ENCODE measurements at places on chromosomes 11 and 22.

GRCh38 chr11:71946144-71946571 is 17.3 kb downstream of the RNF121 start:
- DNase-seq: no peak

DNA sequence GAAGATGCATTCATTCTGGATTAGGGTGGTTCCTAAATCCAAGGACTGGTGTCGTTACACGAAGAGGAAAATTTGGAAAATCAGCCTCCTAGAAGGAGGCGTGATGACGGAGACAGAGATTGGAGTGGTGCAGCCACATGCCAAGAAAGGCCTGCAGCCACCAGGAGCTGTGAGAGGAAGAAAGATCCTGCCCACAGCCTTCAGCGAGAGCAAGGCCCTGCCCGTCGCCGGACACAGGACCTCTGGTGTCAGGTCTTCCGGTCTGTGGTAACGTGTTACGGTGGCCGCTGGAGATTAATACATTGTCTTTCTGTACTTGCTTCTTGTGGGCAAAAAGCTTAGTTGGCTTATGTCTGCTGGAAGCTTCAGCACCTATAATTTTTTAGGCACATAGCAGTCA is 1045.8 kb downstream of the BRD1 start:
- DNase-seq: no peak

- no peak for DNase-seq
Observed at GRCh38 chr22:19841641-19842392, 12.9 kb downstream of the GNB1L start.

DNA sequence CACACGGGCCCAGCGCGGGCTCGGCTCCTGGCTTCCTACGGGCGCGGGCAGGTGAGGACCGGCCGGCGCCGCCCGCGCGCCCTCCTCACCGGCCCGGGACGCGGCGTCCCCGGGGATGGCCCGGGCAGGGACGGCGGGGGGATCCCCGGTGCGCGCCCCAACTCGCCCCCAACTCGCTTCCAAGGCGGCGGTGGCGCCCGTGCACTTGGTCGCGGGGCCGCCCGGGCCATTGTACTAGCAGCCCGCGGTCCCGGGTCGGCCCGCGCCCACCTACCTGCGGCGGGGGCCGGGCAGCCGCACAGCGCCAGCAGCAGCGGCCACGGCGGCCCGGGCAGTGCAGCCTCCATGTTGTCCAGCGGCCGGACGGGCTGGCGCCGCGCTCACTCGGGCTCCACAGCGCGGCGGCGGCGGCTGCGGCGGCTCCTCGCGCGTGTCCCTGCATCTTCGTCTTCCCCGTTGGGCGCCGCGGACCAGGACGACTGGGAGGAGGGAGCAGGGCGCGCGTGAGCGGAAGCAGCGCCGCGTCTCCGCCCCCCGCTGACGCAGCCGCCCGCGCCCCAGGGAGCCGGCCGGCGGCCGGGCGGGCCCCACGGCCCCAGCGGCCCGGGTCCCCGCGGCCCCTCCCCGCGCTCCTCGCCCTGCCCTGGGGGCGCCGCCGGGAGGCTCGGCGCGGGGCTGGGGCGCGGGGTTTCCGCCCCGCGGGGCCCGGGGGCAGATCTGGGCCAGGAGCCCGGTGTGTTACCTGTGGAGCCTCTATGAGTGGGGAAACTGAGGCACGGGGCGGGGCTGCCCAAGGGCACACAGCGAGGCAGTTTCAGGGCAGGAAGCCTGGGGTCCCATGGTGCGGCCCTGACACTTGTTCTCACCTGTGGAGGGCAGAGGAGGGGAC is 159.3 kb upstream of the GRK3 start:
- peak; percentile 84 for DNase-seq

DNA sequence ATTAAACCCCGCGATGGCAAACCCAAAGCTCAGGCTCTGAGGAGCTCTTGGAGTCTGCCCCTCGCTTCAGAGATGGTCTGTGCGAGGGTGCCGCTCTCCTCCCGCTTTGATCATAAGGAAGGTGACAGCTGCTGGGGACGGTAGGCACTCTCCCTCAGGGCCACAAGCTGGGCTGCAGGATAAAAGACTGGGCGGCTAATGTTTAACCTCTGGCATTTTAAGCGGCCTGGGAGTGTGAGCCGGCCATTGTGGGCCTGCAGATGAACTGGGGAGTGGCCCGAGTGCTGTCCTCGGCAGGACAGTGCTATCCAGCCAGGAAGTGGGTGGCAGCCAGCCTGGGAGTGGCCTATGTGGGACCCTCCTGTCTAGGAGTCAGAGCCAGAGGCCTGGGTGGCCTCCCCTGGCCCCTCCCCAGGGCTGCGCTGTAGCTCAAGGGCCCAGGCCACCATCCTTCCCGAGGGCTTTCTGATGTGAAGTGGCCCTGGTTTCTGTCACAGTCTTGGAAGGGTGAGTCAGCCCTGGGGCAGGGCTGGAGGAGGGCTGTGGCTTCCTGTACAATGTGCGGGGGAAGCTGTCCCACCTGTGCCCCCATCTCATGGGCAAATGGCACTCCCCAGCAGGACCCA is 58.7 kb upstream of the PRODH start:
- no peak for DNase-seq

DNA sequence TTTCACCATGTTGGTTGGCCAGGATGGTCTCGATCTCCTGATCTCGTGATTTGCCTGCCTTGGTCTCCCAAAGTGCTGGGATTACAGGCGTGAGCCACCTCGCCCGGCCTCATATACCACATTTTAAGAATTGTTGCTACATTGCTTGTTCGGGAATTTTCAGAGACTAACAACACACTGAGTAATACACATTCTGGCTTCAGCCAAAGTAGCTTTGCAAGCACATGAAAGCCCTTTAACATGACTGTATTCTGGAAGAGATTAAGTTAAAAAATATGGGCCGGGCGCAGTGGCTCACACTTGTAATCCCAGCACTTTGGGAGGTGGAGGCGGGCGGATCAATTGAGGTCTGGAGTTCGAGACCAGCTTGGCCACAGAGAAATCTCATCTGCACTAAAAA is 15.0 kb downstream of the CRTAM start:
- DNase-seq: no peak

DNA sequence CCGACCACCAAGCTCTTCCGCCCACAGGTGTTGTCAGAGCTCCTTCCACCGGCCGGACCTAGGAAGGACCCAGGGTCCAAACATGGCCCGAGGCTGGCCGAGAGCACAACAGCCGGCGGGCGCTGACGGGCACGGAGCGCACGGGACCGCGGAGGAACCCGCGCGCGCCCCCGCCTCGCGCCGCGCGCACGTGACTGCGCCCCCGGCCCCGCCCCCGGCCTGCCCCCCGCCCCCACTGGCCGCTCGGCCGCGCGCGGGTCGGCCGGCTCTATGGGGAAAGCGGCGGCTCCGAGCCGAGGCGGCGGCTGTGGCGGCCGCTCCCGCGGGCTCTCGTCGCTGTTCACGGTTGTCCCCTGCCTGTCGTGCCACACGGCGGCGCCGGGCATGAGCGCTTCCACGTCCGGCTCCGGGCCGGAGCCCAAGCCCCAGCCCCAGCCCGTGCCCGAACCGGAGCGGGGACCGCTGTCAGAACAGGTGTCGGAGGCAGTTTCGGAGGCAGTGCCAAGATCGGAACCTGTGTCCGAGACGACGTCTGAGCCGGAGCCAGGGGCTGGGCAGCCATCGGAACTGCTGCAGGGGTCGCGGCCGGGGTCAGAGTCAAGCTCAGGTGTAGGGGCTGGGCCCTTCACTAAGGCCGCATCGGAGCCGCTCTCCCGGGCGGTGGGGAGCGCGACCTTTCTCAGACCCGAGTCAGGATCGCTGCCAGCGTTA is at the start of gene OSBP2:
TSS of gene OSBP2 (plus strand) at position 235 of the 711 bp plus-strand sequence. CDS start at position 271, 36 bp downstream.
- DNase-seq: peak; percentile 21

GRCh38 chr11:109865548-109866186 is 227.5 kb upstream of the ZC3H12C start:
- no peak for DNase-seq

DNA sequence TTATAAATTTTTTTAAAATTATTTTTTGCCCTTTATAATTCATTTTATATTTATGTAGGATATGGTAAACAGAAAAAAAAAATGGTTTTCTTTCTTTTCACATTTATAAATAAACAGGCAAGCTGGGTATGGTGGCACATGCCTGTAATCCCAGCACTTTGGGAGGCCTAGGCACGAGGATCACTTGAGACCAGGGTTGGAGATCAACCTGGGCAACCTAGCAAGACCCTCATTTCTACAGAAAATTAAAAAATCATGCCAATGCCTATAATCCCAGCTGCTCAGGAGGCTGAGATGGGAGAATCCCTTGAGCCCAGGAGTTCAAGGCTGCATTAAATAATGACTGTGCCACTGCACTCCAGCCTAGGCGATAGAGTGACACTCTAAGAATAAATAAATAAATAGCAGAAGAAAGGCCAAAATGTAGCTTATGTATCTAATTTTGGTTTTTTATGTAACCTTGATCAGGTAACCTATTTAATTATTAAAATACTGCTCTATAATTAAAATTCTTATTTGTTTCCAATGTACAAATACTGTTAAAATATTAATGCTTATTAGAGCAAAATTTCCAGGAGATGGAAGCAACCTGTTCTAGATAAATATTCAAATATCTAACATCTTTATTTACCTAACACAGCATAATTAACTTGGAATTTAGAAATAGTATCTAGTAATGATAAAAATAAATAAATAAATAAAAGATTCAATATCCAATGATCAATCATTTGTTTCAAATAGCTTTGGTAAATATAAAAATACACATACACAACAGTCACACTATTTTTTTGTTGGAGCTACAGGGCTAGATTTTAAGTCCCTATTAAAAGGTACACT is 21.4 kb downstream of the PI4KA start:
- DNase-seq: no peak

- no peak for DNase-seq
Observed at GRCh38 chr11:8026982-8027381, 39.8 kb downstream of the EIF3F start.

GRCh38 chr11:68142028-68142412 is 20.8 kb upstream of the CHKA start:
- peak; percentile 81 for DNase-seq

GRCh38 chr11:2198621-2199365 is 27.2 kb upstream of the TH start:
- DNase-seq: no peak

GRCh38 chr11:79173615-79174014 is 267.2 kb downstream of the TENM4 start:
- DNase-seq: no peak

GRCh38 chr22:36471341-36471821 is 10.1 kb downstream of the TXN2 start:
- no peak for DNase-seq

GRCh38 chr11:107928767-107929507 is 689 bp downstream of the RAB39A start:
- DNase-seq: peak; percentile 58

GRCh38 chr11:111427471-111427912 is 48.4 kb upstream of the POU2AF1 start:
- DNase-seq: no peak

DNA sequence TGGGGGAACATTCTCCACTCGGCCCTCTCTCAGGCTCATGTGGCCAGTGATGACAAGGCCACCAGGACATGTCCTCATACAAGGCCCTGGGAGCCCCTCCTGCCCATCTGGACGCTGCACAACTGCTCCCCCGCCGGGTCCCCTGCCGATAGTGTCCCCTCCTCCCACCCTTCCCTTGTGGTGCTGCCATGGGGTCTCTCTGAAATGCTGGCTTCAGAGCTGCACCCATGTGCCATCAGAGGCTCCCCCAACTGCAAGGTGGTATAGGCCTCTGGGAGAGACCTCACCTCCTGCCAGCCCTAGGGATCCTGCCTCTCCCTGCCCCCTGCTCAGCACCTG is 113.0 kb downstream of the KCNQ1OT1 start:
- DNase-seq: no peak

Measured in inflammatory macrophage (primary cell).